ENCODE measurements at places on chromosomes 2 and 18.
A peak's percentile ranks its signal among the peaks of the same experiment; 100 is the strongest.

DNA sequence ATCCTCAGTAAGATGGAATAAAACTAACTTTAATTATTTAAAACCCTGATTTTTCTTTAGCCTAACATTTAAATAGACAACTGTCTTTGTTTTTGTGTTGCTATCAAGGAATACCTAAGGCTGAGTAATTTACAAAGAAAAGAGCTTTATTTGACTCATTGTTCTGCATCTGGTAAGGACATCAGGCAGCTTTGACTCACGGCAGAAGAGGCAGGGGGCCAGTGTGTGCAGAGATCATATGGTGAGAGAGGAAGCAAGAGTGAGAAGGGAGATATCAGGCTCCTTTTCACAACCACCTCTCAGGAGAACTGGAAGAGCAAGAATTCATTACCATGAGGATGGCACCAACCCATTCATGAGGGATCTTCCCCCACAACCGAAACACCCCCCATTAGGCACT, 64.6 kb upstream of the TFPI start:
- DNase-seq, result no peak

- DNase-seq, result no peak
Measured at GRCh38 chr2:11687736-11688135, 17.7 kb upstream of the NTSR2 start.

- DNase-seq, result no peak
Measured at GRCh38 chr2:121836611-121837010, 81.2 kb downstream of the TSN start.

DNA sequence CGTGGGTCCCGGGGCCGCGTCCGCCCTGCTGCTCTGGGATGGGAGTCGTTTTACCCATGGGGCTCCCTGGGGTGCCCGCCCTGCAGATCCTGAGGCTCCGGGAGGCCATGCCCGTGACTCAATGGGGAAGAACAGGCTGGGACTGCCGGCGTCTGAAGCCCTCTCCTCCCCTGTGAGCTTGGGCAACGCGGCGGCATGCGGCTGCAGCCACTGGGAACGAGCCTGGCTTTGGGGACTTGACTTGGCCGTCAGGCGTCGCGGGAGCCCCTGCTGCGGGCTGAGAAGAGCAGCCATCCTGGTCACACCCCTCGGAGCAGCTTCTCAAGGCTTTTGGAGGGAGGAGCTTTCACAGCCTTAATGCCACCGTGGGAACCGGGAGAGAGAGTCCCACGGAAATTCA, 126.9 kb upstream of the CTDP1 start:
- peak; percentile 53 for DNase-seq

DNA sequence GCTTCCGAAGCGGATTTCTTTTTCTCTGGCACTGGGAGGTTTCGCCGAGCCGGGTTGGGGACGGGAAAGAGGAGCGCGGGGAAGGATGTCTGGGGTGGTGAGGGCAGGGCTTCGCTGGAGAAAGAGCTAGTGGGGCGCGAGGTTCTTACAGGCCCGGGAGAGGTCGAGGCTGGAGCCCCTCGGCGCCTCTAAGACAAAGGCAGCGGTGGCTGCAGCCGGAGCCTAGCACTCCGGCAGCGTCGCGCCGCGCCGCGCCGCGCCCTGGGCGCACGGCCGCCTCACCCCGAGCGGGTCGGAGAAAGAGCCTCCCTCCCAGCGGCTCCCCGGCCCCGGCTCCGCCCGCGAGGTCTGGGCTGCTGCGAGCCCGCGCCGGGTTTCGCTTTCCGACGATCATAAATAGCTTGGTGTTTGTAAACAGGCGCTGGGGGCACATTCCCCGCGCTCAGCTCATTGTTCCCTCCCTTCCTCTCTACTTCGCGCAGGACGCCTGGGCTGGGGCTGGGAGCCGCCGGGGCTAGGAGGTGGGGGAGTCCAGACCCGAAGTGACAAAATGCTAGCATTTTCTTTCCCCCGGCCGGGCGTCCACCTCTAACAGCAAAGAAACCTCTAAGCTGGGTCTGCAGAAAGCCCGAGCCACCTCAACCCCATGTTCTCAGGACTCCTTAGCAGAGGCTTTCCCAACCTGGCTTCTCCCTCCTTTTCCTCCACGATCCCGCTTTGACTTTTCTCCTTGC, 813 bp upstream of the MEIS1 start:
- DNase-seq, result peak; percentile 86

- peak; percentile 60 for DNase-seq
Measured at GRCh38 chr2:16625201-16625729, 40.4 kb downstream of the CYRIA start.

Measured in right cardiac atrium (tissue), 5 donors.